Stimulated activated CD8-positive, alpha-beta memory T cell treated with anti-CD3 and anti-CD28 coated beads, Interleukin-2, amount 100 ng/mL, for 1 hour (primary cell): ENCODE measurements at places on chromosomes 12 and 14.

GRCh38 chr12:24398605-24399004 lies 449.1 kb upstream of the SOX5 start:
- no peak for DNase-seq

GRCh38 chr14:27384124-27384523 lies 786.3 kb upstream of the NOVA1 start:
- DNase-seq = no peak

DNA sequence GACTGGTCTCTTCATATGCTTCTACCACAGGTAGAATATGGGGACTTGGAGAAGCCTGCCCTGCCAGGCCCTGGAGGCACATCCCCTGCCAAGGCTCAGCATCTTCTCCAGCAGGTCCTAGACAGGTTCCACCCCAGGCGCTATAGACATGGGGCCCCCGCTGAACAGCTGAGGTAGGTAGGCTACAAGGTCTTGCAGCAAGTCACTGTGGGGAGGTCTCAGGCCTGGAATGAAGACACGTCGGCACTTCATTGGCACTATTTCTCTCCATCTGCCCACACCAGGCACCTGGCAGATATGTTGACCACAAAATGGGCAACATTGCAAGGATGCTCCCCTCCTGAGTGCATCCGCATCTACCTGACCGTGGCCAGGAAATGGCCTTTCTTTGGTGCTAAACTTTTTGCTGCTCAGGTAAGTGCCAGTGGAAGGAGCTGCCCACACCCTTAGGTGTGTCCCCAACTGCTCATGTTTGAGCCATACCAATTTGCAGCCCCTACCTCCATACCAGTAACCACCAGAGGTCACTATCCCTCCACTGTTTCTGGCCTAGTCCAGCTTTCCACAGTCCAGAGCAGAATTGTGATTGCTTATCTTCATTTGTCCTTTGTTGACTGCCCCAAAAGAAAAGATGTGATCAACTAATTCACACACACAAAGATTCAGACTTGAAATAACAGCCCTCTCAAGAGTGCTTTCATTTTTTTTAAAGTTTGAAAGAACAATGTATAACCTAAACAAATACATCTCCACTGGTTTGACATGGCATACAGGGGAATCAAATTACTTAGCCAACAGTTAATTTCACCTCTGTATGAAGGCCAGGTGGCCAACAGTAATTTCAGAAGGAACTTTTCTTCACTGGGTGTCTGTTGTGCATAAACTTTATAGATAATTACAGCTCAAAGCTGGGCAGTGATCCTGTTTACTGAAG lies 16.1 kb downstream of the PIGH start:
- no peak for DNase-seq

GRCh38 chr12:90682398-90682797 lies 272.6 kb downstream of the CCER1 start:
- no peak for DNase-seq

- no peak for DNase-seq
Measured at GRCh38 chr12:26523708-26524150, 309.3 kb downstream of the ITPR2 start.

DNA sequence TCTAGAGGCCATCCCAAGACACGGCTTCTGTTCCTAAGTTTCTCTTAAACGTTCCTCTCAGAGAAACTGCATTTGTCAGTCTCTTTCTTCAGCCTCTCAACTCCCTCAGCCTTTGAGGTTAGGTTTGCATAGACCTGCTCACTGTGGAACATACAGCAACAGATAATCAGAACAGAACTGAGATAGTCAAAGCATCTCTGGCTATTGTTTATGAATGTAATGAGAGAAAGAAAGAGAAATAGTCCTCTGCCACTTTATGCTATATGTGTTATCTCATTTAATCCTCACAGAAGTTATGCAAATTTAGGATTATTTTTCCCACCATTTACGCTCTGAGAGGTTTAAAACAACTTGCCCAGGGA lies 190.6 kb downstream of the PHLDA1 start:
- DNase-seq = no peak

GRCh38 chr12:27276275-27276674 lies 32.2 kb downstream of the STK38L start:
- no peak for DNase-seq

GRCh38 chr12:6825398-6826124 lies 2.6 kb upstream of the P3H3 start:
- DNase-seq = peak; percentile 55

GRCh38 chr12:12979731-12980259 lies 20.3 kb downstream of the HEBP1 start:
- DNase-seq = no peak

DNA sequence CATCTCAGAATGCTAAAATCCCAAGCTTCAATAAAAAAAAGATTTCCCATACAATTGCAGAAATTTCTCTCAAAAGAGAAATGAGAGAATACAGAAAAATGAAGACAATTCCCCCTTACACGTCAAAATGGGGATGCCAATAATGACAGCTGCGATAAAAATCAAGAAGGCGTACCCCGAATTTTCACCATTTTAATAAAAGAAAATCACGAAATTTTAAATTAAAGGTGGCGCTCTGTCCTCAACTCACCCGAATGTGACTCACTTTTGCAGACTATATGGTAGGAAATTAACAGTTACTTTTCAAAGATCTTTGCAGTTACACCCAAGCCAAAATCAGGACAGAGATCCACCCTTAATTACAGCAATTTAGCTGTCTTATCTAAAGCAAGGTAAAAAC lies 2.1 kb downstream of the ATP2B1 start:
- DNase-seq = no peak

DNA sequence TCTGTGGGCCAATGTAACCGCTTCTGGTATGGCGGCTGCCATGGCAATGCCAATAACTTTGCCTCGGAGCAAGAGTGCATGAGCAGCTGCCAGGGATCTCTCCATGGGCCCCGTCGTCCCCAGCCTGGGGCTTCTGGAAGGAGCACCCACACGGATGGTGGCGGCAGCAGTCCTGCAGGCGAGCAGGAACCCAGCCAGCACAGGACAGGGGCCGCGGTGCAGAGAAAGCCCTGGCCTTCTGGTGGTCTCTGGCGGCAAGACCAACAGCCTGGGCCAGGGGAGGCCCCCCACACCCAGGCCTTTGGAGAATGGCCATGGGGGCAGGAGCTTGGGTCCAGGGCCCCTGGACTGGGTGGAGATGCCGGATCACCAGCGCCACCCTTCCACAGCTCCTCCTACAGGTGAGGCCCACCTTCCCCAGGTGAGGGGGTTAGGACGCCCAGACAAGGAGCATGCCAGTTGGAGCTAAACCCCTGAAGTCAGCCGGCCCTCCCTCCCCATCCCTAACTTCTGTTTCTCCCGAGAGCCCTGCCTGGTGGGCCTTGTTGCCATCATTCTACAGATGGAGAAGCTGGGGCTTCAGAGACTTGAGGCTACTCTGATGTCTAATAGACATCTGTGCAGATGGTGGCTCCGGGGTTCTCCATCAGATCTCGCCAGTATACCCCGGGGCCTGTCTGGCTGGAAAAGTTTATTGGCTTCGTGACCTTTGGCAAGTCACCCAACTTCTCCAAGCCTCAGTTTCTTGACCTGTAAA lies 25.3 kb downstream of the PAPLN start:
- DNase-seq = no peak

GRCh38 chr14:90518941-90519256 lies 122.1 kb downstream of the CALM1 start:
- peak; percentile 21 for DNase-seq

DNA sequence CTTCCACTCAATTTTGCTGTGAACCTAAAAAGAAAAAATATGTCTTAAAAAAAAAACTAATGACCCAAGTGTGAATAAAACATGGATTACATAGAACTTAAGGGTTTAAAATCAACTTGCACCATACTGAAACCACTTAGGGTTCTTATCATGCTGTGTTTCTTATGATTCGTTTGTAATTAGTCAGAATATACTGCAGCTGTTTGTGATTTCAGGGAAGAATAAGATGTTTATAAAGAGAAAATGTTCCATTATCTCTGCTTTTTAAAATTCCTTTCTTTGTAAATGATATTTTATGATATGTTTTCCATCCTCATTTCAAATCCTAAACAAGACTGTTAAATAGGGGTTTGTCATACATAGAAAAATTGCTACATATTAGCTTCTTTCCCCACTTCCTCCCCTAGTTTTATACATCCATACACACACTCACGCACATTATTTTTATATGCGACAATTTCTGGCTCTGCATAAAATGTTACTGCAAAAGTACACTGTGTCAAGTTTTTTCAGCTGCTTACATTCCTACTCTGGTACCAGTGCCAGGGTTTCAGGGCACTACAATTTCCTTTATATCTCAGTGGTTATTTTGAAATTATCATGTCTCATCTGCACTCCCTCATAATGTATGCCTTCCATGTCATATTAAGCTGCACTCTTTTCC lies 275.2 kb upstream of the GARIN6 start:
- no peak for DNase-seq

- no peak for DNase-seq
Measured at GRCh38 chr12:119479121-119479561, 114.4 kb upstream of the TMEM233 start.

- no peak for DNase-seq
Measured at GRCh38 chr14:100557658-100558057, 29.6 kb downstream of the BEGAIN start.

GRCh38 chr12:103561174-103561573 lies 25.9 kb upstream of the STAB2 start:
- no peak for DNase-seq

DNA sequence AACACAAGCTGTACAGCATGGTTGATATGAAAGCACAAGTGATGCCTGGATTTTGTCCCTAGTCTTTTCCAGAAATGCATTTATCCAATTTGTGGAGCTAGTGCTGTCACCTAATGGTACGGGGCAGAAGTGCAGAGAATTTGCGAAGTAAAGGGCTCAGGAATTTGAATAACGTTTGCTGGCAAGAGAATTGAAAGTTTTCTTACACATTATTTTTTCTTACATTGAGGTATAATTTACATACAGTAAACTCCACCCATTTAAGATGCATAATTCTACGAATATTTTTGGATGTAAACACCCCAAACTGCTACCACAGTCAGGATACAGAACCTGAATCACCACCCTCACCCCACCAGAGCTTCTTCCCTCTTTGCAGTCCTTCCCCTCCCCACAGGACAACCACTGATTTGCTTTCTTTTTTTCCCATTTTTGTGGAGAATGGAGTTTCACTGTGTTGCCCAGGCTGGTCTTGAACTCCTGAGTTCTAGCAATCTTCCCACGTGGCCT lies 3.5 kb downstream of the AICDA start:
- no peak for DNase-seq

DNA sequence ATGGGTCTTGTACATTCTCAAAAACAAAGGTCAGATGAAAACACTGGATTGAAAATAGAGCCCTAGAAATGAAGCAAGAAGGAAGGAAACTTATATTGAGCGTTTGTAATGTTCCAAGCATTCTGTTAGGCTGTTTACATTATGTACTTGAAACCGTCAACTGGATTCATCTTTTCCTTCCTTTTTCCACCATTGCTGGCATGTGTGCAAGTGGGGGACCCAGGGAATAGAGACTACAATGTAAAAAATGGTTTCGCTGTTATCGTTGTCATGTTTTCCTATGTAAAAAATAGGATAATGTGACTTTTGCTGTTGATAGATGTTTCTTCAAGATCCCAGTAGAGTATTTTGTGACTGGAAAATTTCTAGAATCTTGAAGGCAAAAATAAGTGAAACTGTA lies 913.2 kb downstream of the NRXN3 start:
- no peak for DNase-seq

GRCh38 chr12:124872068-124872719 lies 8.5 kb upstream of the SCARB1 start:
- no peak for DNase-seq

DNA sequence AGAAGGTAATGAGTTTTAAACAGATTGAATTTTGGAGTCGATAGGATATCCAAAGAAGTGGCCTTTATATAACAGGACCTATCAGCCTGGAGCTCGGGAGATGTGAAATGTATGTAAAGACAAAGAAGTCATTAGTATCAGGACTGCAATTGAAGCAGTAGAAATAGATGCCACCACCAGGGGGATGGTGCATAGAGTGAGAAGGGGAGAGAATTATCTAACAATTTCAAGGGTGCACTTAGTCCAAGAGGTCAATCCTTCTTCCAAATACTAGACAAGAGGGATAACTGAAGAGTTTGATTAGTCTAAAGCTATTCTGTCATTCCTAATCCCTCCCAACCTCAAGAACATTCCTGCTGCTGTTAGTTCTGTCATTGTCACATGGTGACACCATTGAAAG lies 127.8 kb downstream of the CFAP54 start:
- DNase-seq = no peak

GRCh38 chr12:115964214-115964613 lies 313.3 kb downstream of the MED13L start:
- DNase-seq = no peak

- no peak for DNase-seq
Measured at GRCh38 chr12:51171884-51172514, 936 bp downstream of the TFCP2 start.

DNA sequence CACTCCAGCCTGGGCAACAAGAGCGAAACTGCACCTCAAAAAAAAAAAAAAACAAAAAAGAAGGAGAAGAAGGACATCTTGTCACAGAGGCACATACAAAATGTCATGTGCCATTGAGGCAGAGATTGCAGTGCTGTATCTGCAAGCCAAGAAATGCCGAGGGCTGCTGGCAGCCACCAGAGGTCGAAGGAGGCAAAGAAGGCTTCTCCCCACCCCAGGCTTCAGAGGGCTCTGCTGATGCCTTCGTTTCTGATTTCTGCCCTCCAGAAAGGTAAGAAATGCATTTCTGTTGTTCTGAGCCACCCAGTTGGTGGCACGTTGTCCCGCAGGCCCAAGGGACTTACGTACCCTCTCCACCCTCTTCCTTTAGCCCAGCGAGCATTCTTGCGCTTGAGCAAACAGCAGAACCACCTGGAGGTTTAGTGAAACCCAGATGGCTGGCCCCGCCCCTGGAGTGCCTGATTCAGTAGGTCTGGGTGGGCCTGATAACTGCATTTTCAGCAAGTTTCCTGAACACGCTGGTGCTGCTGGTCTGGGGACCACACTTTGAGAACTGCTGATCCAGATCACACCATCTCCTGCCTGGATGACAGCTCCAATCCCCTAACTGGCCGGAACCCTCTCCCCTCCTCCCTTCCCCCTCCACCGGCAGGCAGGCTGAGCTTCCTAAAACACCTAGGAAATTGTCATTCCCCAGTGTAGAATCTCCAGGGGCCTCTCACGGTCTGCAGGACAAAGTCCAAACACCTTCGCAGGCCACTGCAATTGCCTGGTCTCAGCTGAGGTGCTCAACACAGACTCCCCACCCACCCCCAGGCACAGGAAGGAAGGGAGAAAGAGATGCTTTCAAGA lies 21.1 kb upstream of the SCARB1 start:
- no peak for DNase-seq

DNA sequence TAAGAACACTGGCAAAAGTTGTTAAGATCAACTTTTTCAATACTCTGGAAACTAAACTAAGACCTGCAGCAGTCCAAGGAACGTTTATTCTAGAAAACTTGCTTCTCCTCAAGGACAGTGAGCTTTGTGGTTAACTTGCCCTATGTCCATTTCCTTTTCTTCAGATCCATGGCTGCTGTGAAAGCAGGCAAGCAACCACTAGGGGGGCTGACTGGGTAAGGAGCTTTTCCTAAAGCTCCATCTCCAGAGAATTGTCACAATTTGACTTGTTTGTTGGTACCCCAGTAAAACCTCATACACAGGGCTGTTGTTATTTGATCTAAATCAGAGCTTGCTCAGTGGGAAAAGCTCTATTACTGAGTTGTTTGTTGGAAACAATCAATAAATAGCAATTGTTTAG lies 10.1 kb upstream of the RPL10L start:
- no peak for DNase-seq
